NCI-H1436 treated with DMSO at 0.1 percent for 48 hours (cell line): ENCODE measurements at places on chromosomes 5 and 9.

GRCh38 chr5:179451828-179452196, 98.5 kb upstream of the RUFY1 start:
- no peak for DNase-seq

GRCh38 chr9:95360866-95361265, 43.4 kb upstream of the FANCC start:
- DNase-seq, result no peak

GRCh38 chr5:146877783-146878475, 628 bp downstream of the PPP2R2B start:
- DNase-seq, result no peak

DNA sequence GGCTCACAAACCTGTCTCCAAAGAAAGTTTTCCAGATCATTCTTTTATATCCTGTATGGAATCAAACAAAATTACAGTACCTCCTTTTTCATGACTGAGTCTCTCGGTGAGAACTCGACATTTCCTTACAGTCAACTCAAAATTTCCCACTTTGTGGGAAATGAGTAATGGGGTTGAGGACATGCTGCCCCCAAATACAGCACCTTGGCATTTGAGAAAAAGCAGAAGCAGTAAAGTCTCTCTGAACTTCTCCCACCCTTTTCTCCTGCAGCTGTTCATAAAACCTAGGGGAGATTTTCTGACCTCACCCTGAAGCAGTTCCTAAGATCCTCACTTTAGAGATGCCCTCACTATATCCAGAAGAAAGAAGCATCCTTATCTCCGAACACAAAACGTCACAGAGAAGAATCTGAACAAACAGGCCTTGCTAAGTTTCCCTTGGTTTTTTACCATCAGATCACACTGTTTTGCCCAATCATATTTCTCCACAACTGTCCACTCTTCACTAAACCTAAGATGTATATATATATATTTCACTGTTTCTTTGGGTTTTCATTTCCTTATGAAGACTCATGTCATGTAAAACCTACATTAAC, 96.1 kb upstream of the APC start:
- DNase-seq, result no peak

- DNase-seq, result no peak
Measured at GRCh38 chr9:123528501-123528900, 172.5 kb downstream of the CRB2 start.

- no peak for DNase-seq
Measured at GRCh38 chr5:36366883-36367282, 65.2 kb upstream of the RANBP3L start.

DNA sequence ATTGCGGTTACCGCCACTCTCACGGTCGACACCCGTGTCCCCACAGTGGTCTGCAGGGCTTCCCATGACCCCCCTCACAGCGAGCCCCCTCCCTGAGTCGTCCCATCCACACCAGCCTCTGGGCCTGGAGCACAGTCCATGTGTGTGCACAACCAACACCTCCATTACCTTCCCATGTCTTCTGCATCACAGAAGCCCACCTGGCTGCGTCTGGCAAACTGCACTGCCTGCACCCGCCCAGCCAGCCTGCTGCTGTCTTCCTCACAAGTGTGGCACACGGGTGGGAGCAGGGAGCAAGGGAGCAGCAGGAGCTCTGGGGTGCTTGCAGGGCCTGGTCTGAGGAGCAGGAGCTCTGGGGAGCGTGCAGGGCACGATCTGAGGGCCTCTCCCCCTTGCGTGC, 415.3 kb upstream of the IRX4 start:
- DNase-seq, result no peak

DNA sequence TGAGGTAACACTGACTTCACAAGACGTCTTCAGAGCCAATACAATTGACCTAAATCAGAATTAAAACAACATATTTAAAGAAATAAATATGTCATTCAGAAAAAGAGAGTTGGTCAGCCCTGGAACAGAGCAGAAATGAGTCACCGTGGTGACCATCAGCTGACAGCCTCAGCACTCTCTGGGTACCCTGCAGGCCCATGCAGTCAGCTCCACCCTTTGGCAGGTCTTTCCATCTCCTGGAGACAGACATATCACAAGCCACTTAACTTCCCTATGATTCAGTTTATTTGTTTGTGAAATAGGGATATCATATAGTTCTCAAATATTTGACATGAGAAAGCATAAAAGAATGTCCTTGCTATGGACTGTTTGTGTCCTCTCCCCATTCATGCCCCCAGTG, 151.6 kb upstream of the MEF2C start:
- no peak for DNase-seq

DNA sequence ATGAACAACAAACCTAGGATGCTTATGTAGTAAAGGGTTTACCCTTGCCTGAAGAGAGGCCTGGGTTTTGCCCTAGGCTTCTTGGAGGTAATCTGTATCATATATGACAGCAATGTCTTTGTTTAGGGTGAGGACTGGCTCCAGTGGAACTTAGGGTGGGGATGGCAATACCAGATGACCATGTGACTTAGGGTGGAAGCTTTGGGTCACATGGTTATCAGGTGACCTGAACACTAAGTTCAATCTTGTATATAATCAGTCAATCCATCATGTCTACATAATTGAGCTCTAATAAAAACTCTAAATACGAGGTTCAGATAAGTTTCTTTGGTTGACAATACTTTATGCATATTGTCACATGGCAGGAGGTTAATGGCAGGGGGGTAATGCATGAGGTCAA, 10.6 kb upstream of the PPP2R2B start:
- DNase-seq, result no peak

DNA sequence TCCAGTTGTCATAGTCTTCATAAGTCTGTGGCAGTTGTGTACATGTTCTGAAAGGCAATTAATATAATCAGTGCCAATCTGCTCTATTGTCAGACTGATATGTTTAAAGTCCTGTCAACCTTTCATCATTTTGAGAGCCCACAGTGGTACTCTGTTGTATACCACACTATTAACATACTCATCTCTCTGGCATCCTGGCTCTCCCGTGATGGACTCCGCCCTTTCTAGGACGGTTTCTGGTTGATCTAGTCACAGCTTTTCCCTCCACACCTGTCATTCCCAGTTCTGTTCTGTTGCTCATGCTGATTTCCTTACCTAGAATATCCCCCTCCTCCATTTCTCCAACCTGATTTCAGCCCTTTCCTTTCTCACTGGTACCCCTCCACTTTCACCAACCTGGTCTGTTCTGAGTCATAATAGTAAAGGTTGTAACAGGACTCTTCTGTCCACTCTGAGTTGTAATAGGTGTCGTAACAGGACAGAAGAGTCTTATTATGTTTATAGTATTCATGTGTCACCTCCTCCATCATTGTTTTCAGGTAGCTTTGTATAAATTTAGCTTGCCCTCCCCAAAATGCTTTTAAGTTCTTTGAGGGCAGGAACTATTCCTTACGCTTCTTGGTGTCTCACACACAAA, 4.1 kb downstream of the PTCD2 start:
- no peak for DNase-seq

DNA sequence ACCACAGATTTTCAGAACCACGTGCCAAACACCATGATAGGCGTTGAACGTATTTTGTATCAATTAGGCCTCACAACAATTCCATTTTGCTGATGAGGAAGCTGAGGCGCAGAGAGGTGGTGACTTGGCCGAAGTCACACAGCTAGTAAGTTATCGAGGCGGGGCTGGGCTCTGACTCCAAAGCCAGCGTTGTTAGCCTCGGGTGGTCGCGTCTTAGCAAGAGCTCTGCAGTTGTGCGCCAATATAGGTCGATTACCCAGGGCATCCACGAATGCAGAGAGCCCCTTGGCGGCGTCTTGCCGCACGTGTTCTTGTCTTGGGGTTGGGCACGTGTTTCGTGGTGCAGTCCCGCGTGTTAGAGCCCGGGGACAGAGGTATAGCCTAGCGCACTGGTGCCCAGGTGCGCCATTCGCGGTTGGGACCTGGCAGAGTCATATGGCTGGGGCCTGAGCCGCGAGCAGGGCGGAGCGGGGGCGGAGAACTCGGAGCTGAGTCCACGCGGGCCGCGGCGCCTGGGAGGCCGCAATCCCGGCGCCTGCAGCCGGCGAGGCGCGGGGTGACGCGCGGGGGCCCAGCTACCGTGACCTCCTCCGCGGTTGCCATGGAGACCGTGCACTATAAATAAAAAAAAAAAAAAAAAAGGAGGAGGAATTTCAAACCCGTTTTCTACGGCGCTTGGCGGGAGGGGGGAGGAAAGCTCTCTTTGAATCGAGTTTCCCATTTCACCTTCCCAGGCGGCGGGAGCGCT, 62.3 kb downstream of the CXXC5 start:
- no peak for DNase-seq

DNA sequence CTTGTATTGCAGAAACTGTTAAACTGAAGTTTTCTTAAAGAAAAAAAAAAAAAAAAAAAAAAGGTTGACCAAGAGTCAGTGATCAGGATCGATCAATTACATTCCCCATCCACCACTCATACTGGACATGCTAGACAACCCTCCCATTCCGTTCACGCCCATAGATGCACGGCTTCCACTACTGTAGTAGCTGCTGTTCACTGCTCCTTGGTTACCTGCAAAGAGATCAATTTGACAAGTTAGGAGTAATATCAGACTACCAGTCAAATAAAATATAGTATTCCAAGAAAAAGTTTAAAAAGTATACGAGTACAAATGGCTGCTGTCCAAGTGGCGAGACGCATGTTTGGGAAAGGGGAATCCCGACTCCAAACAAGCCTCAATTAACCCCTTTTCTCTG, 8.7 kb downstream of the HNRNPH1 start:
- DNase-seq, result no peak
